Muscle of leg (tissue), 16 donors: ENCODE measurements at places on chromosomes 5 and 9.
A peak's percentile ranks its signal among the peaks of the same experiment; 100 is the strongest.

DNA sequence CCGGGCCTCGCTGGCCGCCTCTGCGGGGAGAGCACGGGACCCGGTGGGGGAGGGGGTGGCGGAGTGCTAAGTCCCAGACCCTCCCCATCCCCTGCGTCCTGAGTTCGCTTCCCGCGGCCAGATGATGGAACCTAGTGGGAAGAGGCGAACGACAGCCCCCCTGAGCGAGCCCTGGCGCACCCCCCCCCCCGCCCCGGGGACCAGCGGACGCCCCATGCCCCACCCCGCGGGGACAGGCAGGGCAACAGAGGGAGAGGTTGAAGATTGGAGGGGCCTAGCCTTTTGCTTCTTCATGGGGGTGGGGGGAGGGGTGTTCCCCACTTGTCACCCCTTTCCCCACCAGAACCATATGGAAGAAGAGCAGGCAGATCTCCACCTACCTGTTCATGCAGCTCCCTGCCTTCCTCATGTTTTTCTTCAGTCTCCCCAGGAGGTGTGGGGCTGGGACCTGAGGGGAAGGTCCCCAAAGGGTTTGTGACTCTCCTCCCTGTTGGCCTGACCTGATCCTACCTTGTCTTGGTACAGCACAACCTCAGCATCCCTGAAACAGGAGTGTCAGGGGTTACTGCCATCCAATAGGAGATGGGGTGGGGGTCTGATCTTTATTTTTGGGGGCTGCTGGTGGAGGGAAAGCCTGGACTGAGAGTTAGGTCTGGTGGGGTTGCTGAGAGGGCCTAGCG, 485 bp downstream of the FAM53C start:
- DNase-seq, result no peak

GRCh38 chr9:121333950-121334773, 35.9 kb downstream of the STOM start:
- peak; percentile 17 for DNase-seq

GRCh38 chr9:107345327-107345726, 62.2 kb downstream of the RAD23B start:
- DNase-seq, result no peak

GRCh38 chr5:144191998-144192397, 21.3 kb downstream of the KCTD16 start:
- peak; percentile 53 for DNase-seq

DNA sequence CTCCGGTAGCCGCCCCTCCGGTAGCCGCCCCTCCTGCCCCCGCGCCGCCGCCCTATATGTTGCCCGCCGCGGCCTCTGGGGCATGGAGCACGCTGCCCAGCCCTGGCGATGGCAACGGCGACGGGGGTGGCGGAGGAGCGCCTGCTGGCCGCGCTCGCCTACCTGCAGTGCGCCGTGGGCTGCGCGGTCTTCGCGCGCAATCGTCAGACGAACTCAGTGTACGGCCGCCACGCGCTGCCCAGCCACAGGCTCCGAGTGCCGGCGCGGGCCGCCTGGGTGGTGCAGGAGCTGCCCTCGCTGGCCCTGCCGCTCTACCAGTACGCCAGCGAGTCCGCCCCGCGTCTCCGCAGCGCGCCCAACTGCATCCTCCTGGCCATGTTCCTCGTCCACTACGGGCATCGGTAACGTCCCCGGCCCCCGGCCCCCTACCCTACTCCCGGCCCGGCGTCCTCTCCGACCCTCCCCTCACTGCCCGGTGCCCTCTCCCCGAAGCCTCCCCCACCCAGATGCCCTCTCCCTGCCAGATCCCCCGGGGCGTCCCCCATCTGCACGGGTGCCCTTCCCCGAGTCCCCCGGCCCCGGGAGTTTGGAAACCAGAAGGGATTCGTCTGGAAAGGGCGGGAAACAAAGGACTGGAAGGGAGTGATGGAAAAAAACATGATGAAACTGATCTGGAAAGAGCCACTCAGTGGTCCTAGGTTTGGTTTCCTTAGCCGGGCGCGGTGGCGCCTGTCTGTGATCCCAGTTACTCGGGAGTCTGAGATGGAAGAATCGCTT, 417 bp downstream of the SRD5A1 start:
- DNase-seq, result peak; percentile 33

DNA sequence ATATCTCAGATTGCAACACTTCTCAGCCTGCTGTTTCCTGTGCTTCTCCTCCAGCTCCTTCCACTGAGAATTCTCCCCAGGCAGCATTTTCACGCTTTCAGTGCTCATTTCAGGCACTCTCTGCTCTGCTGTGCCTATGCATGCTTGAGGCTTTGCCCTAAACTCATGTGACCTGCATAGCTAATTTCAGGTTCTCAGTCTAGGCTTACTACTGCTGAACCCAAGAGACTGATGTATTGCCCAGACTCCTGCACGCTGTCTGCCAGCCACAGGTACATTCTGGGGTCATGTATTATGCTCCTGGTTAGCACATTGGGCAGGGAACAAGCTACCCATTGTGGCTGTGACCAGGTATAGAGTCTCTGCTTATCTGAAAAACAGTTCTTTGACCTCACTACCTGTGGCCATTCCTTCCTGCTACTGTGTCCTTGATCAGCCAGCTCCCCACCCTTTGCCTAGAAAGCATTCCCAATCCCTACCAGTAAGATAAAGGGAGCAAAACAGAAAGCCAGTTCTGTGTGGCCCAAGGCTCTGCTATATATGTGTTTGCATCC, 34.7 kb downstream of the PIP5K1B start:
- peak; percentile 52 for DNase-seq

DNA sequence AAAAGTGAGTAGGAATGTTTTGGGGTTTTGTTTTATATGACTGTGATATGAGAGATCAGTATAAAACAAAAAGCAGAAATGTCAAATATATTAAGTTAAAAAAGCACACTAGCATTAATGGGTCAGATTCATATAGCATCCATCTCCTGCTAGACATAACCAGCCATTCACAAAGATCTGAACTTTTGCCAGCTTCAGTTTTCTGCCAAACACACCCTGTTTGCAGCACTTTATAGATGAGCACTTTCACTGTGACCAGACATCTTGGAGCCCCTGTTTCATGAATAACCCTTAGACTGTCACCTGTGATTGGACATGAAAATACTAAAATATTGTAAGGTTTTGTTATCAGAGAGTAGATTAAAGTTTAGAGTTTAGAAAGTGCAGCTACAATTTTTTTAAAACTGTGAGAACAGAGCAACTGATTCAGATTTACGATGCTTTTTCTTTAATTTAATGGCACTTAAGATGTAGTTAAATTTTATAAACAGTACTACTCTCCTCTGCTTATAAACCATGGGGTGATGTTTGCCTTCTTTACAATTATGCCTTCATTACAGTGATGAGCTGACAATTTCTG, 142.6 kb downstream of the KCTD16 start:
- peak; percentile 8 for DNase-seq

DNA sequence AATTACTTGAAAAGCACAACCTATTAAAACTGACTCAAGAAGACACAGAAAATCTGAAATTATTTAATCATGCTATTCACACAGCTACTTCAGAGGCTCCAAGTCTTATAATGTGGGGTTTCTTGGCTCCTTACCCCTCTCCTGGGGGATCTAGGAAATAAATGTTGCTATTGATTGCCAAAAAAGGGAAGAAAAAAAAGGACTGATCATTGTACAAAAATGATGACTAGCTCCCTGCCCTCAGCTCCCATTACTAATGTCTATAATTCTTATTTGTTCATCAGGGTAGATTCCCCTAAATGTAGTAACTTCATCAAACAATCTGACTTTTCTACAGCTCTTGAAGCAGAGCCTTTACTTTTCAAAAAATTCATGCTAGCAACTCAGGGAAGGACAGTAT, 3.3 kb upstream of the SMC5 start:
- DNase-seq, result peak; percentile 65

GRCh38 chr9:70532716-70533115, 118.3 kb upstream of the KLF9 start:
- DNase-seq, result no peak

DNA sequence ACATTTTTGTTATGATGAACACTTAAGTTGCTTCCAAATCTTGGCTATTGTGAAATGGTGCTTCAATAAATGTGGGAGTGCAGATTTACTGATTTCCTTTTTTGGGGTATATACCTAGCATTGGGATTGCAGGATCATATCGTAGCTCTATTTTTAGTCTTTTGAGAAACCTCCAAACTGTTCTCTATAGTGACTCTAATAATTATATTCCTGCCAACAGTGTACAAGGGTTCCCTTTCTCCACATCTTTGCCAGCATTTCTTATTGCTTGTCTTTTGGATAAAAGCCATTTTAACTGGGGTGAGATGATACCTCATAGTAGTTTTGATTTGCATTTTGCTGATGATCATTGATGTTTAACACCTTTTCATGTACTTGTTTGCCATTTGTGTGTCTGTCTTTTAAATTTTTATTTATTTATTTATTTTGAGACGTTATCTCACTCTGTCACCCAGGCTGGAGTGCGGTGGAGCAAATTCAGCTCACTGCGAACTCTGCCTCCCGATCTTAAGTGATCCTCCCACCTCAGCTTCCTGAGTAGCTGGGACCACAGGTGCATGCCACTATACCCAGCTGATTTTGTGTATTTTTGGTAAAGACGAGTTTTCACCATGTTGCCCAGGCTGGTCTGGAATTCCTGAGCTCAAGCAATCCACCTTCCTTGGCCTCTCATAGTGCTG, 59.0 kb downstream of the UNC13B start:
- DNase-seq, result no peak

- no peak for DNase-seq
These were observed 93.2 kb downstream of the GCNT1 start for GRCh38 chr9:76552181-76552580.

GRCh38 chr5:145743396-145744061, 91.6 kb downstream of the PRELID2 start:
- DNase-seq, result no peak

- no peak for DNase-seq
These were observed 169.9 kb downstream of the PAM start for GRCh38 chr5:102924963-102925362.

GRCh38 chr9:69885474-69885929, 64.9 kb downstream of the CFAP95 start:
- peak; percentile 6 for DNase-seq

DNA sequence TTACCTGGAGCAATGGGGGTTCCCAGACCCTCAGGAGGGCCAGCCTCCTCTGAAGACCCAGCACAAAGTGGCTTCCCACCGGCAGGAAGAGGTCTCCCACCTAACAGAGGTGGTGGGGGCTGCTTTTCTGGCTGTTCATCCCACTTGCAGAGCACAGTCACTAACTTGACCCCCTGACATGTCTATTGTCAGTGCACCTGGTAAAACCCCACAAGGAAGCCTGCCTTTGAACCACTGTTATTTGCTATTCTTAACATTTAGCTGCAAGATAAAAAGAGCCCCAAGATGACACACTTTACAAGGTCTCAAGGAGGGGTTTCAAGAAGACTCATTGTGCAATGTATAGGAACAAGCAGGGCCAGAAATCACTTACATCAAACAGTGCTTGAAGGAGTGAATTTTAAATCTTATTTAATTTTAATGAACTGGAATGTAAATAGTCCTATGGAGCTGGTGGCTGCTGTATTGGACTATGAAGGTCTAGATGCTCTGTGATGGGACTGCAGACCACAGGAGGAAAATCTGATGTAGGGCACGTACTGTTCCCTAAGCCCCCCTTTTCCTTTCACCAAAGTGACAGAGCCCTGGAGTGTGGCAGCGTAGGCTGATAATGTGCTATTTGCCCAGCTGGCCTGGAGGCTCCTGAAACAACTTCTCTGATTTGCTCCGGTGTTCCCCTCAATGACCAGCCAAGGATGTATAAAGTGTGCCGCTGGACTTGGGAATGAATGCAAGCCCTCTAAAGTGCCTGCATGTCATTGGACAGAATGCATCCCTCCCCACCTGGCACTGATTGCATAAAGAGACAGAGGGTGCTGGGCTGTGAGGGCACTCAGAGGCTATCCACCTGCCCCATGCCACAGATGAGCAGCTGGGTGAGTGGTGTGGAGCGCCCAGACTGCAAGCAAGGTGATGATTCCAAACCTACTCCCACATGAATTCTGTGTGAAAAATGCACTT, 80.2 kb downstream of the PTPN3 start:
- no peak for DNase-seq

GRCh38 chr9:99016681-99017387, 73.1 kb downstream of the COL15A1 start:
- DNase-seq, result no peak
